ENCODE measurements at places on chromosomes 3 and 15. TPM values are rescaled to one million over a fixed set of nuclear protein-coding genes. Genes with fewer than 3 reads are reported as not detected.

The CHDH gene
- total RNA-seq = 0.09 TPM

The RPL14 gene
- 377 TPM for total RNA-seq

The CCRL2 gene
- total RNA-seq = 0.16 TPM

The ERICH6 gene
- 0.17 TPM for total RNA-seq

The GPR27 gene
- total RNA-seq = not detected

The IL16 gene
- 3.2 TPM for total RNA-seq

The IGSF10 gene
- total RNA-seq = 0.94 TPM
